ENCODE measurements at places on chromosomes 11 and 22. TPM values are rescaled to one million over a fixed set of nuclear protein-coding genes. Genes with fewer than 3 reads are reported as not detected.

DNA sequence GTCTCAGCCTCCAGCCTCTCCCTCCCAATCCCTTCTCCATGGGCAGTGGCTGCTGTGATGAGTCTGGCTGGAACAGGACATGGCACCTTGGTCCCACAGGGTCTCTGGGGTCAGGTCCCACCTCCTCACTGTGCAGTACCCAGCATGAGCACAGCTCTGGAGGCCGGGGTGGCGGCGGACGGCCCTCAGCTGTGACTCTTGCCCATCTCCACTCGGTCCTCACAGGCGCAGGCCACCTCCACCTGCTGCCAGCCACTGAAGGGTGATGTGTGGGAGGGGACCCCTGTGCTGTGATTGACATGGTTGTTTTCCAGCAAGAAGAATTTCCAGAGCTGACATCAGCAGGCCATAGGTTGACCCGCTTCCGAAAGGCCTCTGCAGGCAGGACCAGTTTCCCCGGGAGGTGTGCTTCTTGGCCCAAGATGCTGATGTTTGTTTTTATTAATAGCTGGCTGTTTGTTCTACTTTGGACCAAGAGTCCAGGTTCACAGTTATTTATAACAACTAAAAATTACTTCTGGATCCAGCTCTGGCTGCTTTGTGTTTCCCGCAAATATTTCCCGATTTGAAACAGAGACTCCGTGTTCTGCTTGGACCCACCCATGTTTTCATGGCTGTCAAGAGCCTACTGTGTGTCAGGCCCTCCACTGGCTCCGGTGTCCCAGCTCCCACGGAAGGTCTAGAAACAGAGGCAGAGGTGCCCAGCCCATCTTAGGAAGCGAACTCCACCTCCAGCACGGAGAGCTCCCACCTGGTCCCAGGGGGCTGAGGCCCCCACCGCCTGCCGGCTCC is 45.7 kb downstream of the SCUBE1 start:
- DNase-seq: no peak

GRCh38 chr11:131658952-131659351 is 288.5 kb downstream of the NTM start:
- no peak for DNase-seq

DNA sequence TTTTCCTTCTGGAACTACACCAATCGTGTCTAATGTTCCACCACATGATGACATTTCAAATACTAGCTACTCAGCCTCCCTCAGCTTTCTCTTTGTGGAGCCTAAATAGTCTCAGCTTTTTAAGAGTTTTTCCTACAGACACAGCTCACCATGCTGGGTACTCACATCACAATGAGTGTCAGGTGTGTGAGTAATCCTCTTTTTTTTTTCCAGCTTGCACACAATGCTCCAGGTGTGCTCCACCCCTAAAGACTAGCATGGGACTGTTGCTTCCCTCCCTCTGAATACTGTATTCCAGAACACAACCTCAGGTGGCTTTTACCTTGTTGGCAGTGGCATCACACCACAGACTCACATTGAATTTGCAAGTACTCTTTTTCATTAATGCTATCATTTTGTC is 11.7 kb downstream of the BTG4 start:
- DNase-seq: no peak

- no peak for DNase-seq
These were observed 19.6 kb upstream of the SEPTIN5 start for GRCh38 chr22:19694696-19695095.

The APOA1 gene
- total RNA-seq: not detected

The PAX6 gene
- total RNA-seq: not detected
